ENCODE measurements at places on chromosomes 11 and 22.

GRCh38 chr11:44936525-44936924 is 14.2 kb downstream of the TP53I11 start:
- DNase-seq = peak; percentile 87

- DNase-seq = peak; percentile 29
These were observed 2.6 kb downstream of the NELL1 start for GRCh38 chr11:20671856-20672546.

- DNase-seq = no peak
These were observed 69.5 kb upstream of the SORL1-AS1 start for GRCh38 chr11:121522043-121522941.

GRCh38 chr22:30167734-30168133 is 78.8 kb downstream of the LIF start:
- no peak for DNase-seq

DNA sequence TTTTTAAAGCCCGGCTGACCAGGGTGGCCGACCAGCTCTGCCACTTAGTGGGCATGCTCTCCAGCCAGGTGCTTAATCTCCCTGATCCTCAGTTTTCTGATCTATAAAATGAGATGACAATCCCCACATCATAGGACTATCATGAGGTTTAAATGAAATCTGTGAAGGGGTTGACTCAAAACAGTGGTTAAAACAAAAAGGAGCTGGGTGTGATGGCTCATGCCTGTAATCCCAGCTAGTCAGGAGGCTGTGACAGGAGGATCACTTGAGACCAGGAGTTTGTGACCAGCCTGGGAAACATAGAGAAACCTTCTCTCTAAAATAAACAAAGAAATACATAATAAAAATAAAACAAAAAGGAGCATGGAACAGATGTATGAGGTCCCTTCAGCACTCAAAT is 3.6 kb upstream of the C11orf86 start:
- no peak for DNase-seq

DNA sequence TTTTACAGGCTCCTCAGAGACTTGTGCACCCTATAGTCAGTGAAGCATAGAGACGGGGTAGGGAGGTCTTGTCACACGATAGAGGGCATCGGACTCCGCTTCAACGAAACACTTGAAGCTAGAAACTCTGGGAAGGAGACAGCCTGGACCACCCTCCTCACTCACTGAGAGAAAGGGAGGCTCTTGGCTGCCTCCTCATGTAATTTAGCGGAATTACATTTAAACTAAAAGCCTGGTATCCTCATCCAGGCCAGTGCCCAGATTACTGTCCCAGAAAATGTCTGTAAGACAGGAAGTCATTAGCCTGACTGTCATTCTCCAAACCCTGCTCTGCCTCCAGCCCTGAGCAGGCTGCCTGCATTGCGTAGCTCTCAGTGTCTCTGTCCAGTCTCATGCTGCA is 36.0 kb downstream of the TTLL1 start:
- peak; percentile 26 for DNase-seq

GRCh38 chr22:45271667-45272201 is 13.0 kb upstream of the UPK3A start:
- DNase-seq = no peak
